ENCODE measurements at places on chromosomes 6 and 20. TPM values are rescaled to one million over a fixed set of nuclear protein-coding genes. Genes with fewer than 3 reads are reported as not detected.

DNA sequence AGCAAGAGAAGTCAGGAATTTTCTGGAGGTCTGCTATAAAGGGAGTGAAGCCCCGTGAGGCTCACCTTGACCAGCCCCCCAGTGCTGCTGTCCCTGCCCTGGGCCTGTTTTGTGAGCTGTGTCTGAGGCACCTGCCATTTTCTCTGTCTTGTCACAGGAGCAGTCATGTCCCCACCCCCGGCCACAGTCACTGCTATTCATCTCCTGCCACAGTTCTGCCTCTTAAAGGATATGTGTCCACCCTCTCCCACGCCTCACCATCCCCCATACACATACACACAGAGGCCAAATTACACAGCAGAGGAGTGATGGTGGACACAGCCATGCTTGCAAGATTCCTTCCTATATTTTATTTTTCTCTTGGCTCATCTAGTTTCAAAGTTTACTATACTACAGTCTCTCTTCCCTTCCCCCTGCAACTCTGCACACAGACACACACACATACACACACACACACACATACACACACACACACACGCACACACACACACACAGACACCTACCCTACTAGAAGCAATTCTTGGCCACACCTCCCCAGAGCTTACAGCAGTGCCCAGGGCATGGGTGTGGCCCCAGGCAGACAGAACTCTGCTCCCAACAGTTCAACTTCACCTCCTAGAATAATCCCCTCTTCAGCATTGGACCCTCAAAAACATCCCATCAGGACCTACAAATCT, 68.7 kb upstream of the TAB2 start:
- DNase-seq: peak; percentile 82

Gene RANBP9
- total RNA-seq: 17.9 TPM

GRCh38 chr6:141244366-141244765, 888.4 kb upstream of the GJE1 start:
- DNase-seq: no peak

DNA sequence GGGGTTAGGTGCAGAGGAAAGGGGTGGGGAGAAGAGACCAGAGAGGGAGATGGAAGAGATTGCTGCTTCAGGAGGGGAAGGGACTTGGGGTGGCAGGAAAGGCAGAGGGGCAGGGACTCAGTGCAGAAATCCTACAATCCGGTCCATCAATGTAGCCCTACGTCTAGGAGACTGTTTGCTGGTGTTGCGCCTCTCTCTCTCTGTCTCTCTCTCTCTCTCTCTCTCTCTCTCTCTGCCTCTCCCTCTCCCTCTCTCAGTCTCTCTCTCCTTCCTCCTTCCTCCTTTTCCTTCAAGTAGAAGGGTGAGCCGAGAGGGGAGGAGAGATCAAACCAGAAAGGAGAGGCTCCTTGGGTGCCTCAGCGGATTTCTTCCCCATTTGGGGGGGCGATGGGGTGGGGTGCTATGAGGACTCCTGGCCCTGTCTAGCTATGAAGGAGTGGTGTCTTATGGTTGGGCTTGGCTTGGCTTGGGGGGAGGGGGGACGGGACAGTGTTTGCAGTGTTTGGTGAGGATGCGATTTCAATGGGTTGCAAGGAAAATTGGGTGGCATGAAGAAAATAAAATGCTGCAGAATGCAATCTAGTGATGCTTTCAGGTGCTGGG, 181.2 kb downstream of the TBXT start:
- DNase-seq: no peak

DNA sequence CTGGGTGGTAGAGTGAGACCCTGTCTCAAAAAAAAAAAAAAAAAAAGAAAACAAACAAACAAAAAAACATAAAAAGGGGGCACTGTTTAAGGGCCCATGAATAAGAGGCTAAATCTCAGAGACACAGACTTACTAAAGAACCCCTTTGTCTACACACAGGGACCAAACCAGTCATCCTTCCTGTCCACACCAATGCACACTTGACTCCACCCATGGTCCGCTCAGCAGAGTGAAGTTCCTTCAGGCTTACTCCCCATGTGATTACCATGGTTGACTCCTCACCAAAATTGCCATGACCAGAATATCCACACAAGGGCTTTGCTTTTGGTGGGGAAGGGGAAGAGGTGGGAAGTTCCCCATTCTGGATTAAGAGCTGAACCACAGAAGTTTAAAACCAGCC, 19.4 kb upstream of the REPS1 start:
- no peak for DNase-seq

- no peak for DNase-seq
Measured at GRCh38 chr6:80477591-80477990, 371.1 kb downstream of the BCKDHB start.

DNA sequence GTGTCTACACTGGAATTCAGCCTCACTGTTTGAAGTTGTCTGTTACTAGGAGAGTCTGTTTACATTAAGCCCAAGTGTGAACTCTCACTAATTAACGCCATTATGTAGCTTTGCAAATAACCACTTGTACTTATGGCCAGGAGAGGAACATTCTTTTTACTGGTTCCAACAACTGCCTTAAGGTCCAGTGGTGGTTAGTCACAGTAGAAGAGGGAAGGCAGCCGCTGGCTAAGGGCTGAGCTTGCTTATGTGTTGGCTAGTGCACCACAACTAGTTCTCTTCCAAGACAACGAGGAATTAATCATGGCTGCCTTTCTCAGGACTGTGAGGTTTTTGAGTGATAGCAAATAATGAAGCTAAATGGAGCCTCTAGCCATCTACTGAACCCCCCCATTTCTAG, 14.9 kb upstream of the SLC22A23 start:
- no peak for DNase-seq

- DNase-seq: peak; percentile 50
Measured at GRCh38 chr6:107318100-107318736, 141.1 kb downstream of the PDSS2 start.

Gene CST4
- total RNA-seq: not detected

Gene AGPAT4
- total RNA-seq: 2.2 TPM

DNA sequence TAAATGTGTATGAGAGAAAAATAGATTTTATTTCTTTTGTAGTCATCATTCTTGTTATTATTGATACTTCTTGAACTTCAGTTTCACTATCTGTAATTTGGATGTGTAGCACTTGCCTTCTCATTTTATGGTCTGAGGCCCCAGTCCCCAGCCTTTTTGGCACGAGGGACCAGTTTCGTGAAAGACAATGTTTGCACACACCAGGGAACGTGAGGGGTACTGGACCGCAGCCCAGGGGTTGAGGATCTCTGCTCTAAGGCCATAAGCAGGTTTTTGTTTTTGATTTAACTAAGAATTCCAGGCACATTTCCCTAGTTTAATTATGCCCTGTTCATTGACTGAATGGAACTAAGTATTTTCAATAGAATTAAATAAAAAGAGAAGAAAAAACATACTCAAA, 261.5 kb downstream of the BMP2 start:
- no peak for DNase-seq

Gene LRRC73
- not detected for total RNA-seq

Gene GNAS
- total RNA-seq: 517 TPM

DNA sequence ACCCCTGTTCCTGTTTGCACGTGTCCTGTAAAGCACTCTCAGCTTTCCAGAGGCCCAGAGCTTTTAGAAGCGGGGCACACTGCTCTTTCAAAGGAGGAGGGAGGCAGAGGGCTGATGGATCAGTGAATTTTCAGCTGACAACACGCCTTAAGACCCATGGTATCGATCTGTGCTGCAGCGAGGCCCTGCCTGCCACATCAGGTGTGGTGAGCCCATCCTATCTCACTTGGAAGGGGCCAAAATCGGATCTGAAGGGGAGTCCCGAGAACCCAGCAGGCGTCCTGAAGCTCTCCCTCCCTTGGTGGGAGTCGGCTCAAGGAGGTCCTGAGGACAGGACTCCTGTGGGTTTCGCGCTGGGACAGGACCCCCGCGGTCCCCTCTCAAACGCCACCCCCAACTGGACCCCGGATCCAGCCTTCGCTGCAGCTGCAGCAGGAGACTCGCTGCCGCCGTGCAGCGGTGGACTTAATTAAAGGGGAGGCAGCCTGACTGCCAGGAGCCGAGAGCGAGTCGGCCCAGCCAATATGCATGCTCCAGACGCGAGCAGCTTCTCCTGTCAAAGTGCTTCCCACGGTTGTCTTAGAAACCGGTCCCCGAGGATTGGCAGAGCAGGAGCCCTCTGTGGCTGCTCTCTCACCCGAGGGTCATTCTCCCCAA, 580.0 kb upstream of the ZNF337 start:
- no peak for DNase-seq
